ENCODE measurements at places on chromosomes 3 and 15. TPM values are rescaled to one million over a fixed set of nuclear protein-coding genes. Genes with fewer than 3 reads are reported as not detected.

Gene PARL
- 41.1 TPM for total RNA-seq

Gene ARHGEF26
- 0.21 TPM for total RNA-seq

Gene ITIH4
- total RNA-seq: 10.9 TPM

Gene CPN2
- not detected for total RNA-seq

Gene CLDN1
- total RNA-seq: 0.10 TPM
